NCI-H1092 treated with DMSO at 0.1 percent for 48 hours (cell line): ENCODE measurements at places on chromosomes 7 and 10.

DNA sequence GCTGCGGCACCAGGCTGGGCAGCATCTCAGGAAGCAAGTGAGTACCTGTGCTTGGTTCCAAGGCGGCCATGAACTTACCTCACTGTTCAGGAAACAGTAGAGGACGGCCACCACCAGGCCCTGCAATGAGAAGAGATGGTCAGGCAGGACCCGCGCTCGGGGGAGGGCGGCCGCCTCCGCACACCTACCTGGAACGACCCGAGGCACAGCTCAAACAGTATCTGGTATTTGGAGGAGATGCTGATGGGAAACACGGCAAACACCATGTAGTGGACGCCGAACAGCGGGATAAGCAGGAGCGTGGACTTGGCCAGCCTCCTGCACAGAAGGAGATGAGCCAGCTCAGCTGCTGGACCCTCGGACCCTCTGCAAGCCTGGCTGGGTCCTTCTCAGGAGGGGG is 112.9 kb downstream of the VIPR2 start:
- no peak for DNase-seq

DNA sequence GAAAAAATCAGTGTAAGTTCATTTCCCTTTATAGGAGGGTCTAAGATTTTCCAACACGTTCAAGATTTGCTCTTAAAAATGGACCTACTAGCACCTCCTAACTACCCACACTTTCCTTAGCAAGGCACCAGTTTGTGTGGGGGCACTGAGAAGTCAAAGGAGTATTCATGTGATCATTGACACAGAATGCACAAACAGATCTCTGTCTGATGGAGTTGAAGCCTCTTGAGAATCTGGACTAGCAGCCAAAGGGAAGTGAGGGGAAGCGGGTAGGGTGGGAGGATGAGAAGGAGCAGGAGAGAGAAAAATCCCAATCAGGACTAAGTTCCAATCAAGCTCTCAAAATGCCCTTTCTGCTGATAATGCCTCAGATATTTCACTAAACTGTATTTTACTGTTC is 4.1 kb downstream of the MMS19 start:
- DNase-seq, result no peak

DNA sequence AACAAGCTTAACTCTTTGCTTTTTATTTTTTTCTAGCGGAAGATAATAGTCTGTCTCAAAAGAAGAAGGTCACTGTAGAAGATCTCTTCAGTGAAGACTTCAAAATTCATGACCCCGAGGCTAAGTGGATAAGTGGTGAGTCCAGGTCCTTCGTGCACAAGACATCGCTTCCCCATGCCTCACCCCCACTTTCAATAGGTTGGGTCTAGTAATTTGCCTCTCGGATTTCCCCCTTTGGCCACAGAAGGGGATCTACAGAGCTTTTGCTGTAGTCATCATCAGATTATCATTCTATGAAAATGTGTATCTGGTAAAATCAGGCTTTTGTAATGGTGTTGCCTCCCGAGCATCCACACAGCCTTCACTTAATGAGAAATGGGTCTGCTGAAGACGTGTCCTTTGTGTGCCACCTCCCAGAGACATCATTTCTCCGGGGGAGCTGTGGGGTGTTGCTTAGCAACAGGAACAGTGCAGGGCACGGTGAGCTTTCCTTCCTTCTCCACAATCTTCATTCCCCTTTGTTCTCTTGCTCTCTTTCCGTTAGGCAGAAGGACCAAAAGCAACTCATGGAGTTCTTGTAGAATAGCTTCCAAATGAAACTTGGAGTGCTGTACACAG is 422.8 kb downstream of the DPP6 start:
- DNase-seq, result peak; percentile 5

DNA sequence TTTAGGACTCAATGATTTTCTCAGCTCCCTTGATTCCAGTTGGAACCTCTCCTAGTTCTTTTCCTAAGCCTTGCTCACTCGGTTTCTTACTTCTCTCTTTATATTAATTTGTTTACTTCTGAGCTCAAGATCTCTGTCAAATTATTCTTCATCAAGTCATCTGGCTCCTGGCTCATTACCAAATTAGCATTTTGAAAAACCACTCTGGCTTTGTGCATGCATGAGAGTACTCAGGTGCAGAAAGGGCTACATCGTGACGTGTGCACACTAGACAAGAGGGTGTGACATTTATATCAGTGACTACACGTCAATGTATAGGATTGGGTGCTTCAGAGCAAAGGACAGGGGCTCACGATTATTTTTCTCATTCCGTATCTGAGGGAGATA is 645.7 kb upstream of the DPP6 start:
- DNase-seq, result no peak
